Stimulated activated CD8-positive, alpha-beta memory T cell treated with anti-CD3 and anti-CD28 coated beads, Interleukin-4, amount 100 ng/mL, for 24 hours (primary cell): ENCODE measurements at places on chromosomes 12 and 14.

- DNase-seq, result no peak
Observed at GRCh38 chr12:3341594-3341993, 149.4 kb upstream of the PRMT8 start.

DNA sequence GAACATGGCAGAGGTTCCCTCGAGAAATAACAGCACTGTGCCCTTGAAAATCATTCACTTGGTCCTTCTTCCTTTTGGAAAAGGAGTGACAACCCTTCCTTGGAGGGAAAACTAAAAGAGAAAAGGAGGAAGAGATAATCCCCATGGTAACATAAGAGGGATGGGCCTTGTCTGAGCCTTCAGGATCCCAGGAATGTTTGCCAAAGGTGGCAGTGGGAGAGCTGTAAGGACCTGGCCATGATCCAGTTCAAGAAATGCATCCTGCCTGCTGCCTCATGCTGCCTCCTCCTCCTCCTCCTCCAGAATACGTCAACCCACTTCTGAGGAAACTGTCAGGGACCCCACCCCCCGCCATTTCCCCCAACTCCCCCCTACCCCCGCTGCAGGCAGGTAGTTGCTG is 118.8 kb downstream of the KCNK10 start:
- no peak for DNase-seq

DNA sequence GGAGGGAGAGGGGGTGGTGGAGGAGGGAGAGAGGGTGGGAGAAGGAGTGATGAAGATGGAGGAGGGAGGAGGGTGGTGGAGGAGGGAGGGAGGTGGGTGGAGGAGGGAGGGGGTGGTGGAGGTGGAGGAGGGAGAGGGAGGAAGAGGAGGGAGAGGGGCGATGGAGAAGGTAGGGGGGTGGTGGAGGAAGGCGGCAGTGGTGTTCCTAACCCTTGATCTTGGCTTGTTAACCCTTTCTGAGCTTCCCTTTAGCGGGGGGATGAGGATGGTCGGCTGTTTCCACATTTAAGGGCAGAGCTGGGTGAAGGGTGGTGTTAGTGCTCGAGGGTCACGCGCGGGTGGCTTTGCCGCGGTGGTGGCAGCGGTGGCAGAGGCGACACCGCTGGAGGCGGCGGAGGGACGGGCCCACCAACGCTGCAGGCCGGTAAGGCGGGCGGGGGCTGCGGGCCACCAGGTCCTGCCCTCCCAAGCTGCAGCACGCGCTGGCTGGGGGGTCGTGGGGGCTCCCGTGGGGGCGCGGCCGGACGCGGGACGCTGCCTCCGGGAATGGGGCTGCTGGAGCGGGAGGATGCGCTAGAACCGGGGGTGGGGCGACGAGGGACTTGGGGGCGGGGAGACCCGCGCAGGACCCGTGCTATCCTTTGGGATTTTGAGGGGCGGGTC is 156.3 kb downstream of the PTPN11 start:
- no peak for DNase-seq

DNA sequence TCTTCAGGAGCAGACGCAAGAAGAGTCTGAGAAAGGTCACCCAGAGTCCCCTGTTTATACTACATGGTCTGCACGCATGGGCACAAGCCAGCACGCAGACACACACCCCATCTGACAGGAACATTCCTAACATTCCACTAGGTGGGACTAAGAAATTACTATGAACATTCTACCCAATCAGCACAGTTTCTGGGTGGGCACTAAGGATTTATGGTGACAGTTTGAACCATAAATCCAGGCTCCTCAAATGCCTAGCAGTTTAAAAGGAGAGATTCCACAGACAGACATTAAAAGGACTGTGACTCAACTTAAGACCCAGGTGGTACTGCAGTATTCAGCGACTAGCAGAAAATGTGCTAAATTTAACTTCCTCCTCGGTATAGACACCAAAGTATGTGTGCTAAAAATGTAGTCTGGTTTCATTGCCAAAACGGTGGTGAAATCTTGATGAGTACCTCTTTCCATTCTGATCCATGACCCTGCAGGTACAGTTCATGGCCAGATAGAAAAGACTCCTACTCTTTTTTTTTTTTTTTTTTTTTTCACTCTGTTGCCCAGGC is 16.2 kb downstream of the ABHD4 start:
- no peak for DNase-seq

DNA sequence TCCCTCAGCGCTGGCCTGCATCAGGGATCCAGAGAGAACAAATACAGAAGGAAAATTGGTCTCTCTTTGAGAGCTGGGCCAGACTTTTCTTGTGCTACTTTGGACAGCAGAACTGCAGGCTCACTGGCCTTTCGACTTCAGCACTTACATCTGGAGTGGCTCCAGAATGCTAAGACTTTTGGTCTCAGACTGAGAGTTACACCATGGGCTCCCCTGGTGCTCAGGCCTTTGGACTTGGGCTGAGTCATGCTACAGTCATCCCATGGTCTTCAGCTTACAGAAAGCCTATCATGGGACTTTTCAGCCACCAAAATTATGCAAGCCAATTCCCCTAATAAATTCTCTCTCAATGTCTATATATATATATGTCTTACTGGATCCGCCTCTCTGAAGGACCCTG is 9.0 kb upstream of the CD163 start:
- no peak for DNase-seq

DNA sequence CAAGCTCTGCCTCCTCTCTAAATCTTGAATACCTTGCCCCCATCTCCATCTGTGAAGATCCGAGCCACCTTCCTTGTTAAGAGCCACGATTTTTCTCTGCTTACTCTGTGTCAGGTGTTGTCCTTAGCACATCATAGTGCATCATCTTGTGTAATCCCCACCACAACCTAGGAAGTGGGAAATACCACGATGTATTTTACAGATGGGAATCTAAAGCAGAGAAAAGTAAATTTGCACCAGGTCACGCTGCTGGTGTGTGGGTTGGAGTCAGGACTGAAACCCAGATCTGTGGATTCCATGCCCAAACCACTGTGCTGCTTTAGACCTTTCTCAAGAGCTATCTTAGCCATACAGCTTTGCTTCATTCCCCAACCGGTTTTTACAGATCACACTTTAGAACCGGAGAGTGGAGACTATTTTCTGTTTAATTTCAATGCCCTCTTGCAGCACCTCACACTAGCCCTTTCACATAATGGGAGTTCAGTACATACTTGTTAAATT is 94.6 kb downstream of the PPM1A start:
- no peak for DNase-seq

DNA sequence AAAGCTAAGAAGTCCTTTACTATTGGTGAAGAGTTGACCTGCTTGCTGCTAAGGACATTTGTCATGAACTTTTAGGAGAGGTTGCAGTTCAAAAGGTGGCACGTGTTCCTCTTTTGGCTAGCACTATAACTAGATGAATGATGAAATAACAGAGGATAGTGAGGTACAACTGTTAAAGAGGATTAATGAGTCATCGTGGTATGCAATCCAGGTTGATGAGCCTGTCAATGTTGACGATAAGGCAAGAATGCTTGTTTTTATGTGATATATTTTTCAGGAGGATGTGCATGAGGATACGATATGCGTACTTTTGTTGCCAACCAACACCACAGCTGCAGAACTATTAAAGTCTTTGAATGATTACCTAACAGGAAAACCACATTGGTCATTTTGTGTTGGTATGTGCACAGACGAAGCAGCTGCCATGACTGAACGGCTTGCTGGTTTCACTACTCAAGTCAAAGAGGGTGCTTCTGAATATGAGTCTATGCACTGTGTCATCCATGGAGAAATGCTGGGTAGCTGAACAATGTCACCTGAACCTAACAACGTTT is 10.6 kb downstream of the CEP128 start:
- DNase-seq, result no peak

- no peak for DNase-seq
Observed at GRCh38 chr14:78631551-78631950, 461.4 kb downstream of the NRXN3 start.

- no peak for DNase-seq
Observed at GRCh38 chr14:101078170-101078891, 174.8 kb upstream of the RTL1 start.

DNA sequence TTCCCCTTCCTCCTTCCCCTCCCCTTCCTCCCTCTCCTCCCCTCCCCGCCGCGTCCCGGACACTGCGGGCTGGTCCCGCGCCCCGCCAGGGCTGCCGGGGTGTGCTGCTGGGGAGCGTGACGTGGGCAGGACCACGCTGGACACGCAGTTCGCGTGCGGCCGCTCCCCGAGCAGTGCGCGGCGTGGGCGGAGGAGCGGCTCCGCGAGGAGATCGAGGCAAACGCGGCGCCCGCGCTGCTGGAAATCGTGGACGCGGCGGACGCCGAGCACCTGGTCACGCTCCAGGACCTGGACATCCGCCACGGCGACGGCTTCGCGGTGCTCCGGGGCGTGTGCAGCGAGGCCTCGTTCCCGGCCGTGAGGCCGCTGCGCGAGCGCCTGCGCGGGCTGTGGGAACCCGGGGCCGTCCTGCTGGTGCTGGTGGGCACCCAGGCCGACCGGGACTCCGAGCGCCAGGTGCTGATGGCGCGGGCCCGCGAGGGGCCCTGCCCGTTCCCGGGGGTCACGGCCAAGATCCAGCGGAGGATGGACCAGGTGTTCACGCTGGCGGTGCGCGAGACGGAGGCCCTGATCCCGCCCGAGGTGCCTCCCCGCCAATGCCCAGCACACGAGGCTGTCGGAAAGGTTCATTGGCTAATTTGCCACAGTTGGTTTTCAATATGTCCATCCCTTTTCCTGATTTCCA is 84.3 kb downstream of the TNFAIP2 start:
- no peak for DNase-seq

DNA sequence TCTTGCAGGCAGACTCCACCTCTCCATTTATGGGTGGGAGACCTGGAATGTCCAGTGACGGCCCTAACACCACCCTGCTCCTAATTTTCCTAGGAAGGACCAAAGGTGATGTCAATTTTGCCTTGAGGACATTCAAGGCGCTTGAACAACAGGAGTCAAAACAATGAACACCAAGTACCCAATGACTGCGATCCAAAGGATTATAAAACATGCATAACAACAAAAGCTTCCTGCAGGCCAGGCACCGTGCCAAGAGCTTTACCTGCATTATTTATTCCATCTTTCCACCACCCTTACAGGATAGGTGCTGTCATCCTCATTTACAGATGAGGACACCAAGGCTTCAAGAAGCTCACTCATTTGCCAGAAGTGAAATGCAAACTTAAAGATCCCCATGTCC is 15.2 kb upstream of the FOXN3 start:
- DNase-seq, result no peak

DNA sequence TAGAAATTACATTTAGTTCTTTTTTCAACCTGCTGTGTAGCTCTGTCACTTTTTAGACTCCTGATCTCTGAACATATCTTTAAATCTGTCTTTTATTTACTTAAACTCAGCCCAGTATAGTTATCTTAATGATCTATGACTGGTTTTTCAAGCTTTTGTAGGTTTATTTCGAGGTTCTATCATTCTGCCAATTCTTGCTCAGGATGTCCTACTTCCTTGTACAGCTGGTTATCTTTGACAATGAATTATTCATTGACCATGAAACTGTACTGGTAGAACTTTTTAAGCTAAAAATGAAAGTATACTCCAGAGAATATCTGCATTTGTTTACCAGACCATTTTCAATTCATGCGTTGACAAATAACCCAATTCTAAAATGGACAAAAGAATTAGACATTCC is 37.8 kb downstream of the TC2N start:
- no peak for DNase-seq

DNA sequence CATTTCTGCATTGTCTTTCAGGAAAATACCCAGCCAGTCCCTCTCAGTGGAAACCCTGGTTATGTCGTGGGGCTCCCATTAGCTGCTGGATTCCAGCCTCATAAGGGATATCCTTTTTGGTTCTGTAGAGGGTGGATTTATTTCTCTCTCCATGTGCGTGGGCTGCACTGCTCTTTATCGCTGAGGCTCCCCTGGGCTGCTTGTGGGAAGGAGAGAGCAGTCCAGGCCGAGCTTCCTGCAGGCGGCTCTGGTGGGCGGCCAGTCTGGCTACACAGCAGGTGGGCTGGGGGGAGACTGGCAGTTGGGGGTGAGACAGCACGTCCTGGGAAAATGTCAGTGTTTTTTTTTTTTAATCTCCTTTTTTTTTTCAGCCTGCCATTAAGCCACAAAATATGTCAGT is 27.6 kb downstream of the TCTN1 start:
- no peak for DNase-seq

- DNase-seq, result no peak
Observed at GRCh38 chr14:93010522-93011140, 87.7 kb downstream of the CHGA start.

DNA sequence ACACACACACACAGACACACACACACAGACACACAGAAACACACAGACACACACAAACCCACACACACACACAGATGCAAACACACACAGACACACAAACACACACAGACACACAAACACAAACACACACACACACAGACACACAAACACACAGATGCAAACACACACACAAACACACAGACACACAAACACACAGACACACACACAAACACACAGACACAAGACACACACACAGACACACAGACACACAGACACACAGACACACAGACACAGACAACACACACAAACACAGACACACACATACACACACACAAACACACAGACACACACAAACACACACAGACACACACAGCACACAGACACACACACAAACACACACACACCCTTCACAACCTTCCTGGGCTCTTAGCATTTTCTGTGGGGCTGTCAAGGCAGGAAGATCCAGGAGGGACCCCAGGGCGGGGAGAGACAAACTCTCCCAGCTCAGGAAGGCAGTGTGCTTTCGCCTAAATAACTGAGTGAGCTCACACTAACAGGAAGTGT is 24.2 kb upstream of the INF2 start:
- no peak for DNase-seq

- DNase-seq, result no peak
Observed at GRCh38 chr12:94534774-94535509, 75.3 kb upstream of the CEP83 start.

- DNase-seq, result no peak
Observed at GRCh38 chr12:25494926-25495325, 58.2 kb downstream of the LMNTD1 start.

DNA sequence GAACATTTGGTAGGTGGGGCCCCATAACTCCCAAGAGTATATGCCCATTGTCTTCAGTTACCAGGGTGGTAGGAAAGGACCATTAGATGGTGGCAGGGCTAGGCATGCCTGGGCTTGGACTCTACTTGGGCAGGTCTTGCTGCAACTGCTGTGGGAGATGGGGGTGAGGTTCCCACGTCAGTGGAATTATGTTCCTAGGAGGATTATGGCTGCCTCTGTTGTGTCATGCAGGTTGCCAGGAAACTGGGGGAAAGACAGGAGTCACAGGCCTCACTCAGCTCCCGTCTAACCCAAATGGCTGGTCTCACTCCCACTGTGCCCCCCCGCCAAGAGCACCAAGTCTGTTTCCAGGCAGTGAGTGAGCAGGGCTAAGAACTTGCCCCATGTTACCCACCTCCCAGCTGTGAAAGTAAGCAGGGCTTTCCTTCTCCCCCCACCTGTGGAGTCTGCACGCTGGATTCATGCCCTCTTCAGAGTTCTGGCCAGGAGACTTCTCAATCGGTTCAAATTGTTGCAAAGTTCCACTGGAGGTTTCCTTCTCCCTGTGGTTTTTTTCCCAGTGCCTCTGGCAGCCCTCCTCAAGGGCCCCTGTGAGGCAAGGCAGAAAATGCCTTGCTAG is 337.5 kb downstream of the CCDC91 start:
- DNase-seq, result no peak
